T-cell (primary cell): ENCODE measurements at places on chromosomes 4 and X. TPM values are rescaled to one million over a fixed set of nuclear protein-coding genes. Genes with fewer than 3 reads are reported as not detected.
A peak's percentile ranks its signal among the peaks of the same experiment; 100 is the strongest.

CXCL1 gene
- not detected for total RNA-seq

GRCh38 chr4:88597970-88598660 lies 5.8 kb downstream of the HERC3 start:
- DNase-seq, result no peak
- peaks cover 38% of the 10 kb centered on the region for H3K4me1 ChIP-seq
- H3K36me3 ChIP-seq, result peaks cover 8% of the 10 kb centered on the region
- no peaks in the 10 kb centered on the region for H3K27me3 ChIP-seq

DNA sequence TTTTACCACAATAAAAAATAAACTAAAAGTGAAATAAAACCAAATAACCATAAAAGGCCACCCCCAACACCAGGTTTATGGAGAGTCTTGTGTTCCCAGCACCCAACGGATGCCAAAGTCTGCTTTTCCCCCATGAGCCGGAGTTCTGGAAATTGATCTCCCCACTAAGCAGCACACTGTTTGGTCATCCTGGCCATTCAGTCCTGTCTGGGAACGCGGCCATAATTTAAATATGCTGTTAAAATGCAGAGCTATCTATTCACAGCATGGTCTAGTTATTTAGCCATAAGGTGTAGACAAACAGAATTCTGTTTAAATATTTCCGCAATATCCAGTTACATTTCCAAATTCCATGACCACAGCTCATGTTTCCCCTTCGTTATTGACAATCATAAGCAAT lies 129.6 kb upstream of the TBL1X start:
- no peaks in the 10 kb centered on the region for H3K36me3 ChIP-seq
- peaks cover 10% of the 10 kb centered on the region for H3K4me1 ChIP-seq
- H3K27ac ChIP-seq, result peak overlapping the region; percentile 4
- H3K27me3 ChIP-seq, result no peaks in the 10 kb centered on the region

CACNA1F gene
- total RNA-seq, result 1.6 TPM

- no peak overlapping the region for H3K27ac ChIP-seq
- no peaks in the 10 kb centered on the region for H3K36me3 ChIP-seq
- H3K4me1 ChIP-seq, result no peaks in the 10 kb centered on the region
- no peak for DNase-seq
- no peaks in the 10 kb centered on the region for H3K27me3 ChIP-seq
These were observed 60.9 kb downstream of the ANAPC4 start for GRCh38 chr4:25437926-25438325.

- no peaks in the 10 kb centered on the region for H3K27me3 ChIP-seq
- no peak overlapping the region for H3K27ac ChIP-seq
- DNase-seq, result no peak
- H3K4me1 ChIP-seq, result no peaks in the 10 kb centered on the region
These were observed 43.2 kb downstream of the SCFD2 start for GRCh38 chr4:53322696-53323095.

DNA sequence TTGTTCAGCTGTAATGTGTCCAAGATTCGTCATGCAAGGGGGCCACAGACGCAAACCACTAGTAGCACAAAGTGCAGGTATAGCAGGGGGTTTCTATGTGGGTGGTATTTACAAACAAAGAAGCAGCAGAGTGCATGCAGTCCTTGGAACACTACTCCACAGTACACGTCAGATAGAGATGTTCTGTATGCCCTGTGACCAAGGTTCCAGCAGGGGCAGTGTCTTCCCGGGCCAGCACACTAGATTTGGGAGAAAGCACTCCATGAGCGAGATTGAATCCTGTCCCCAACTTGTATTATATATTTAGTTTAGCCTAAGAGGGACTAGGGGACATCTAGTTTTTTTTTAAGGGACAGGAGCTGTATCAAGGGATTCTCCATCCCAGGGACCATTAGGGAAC lies 54.4 kb upstream of the ESX1 start:
- no peaks in the 10 kb centered on the region for H3K27me3 ChIP-seq
- no peaks in the 10 kb centered on the region for H3K36me3 ChIP-seq
- no peak for DNase-seq
- H3K4me3 ChIP-seq, result no peak overlapping the region
- H3K4me1 ChIP-seq, result no peaks in the 10 kb centered on the region

GRCh38 chr4:107858158-107858742 lies 33.5 kb downstream of the SGMS2 start:
- H3K27ac ChIP-seq, result no peak overlapping the region
- H3K4me3 ChIP-seq, result no peak overlapping the region
- no peaks in the 10 kb centered on the region for H3K36me3 ChIP-seq

SOWAHD gene
- not detected for total RNA-seq
